T47D (cell line): ENCODE measurements at places on chromosomes 6 and 20.

GRCh38 chr6:125759184-125759902, 9.9 kb downstream of the HEY2 start:
- DNase-seq: no peak

DNA sequence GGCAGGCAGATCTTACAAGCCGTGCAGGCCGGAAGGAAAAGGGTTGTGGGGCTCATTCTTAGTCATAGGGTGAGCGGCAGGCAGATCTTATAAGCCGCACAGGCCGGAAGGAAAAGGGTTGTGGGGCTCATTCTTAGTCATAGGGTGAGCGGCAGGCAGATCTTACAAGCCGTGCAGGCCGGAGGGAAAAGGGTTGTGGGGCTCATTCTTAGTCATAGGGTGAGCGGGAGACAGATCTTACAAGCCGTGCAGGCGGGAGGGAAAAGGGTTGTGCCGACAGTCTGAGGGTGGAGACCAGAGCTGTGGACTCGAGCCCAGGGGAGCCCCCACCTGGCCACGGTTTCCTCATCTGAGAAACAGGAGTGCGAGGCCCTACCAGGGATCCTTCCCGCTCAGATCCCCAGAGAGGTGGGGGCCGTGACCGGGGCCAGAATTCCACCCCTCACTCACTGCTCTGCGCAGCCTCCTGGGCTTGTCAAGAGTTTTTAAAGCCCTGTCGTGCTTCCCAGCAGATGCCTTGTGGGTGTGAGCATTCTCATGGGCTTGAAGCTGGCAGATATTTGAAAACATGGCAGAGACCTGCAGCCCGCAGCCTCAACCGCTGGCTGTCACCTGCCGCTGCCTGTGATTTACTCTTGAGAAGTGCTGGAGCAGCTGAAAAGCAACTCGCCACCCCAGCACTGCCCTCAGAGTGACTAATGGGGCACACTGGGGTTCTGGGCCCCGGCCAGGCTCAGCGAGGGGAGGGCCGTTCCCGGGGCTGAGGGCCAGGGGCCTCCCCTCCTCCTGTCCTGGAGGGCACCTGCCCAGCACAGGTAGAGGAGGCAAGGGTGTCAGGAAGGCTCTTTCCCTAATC, 31.9 kb downstream of the NTSR1 start:
- DNase-seq: no peak

GRCh38 chr6:44489910-44490604, 102.6 kb downstream of the CDC5L start:
- peak; percentile 54 for DNase-seq

- peak; percentile 16 for DNase-seq
These were observed 2.4 kb downstream of the JAG1 start for GRCh38 chr20:10671221-10671918.

DNA sequence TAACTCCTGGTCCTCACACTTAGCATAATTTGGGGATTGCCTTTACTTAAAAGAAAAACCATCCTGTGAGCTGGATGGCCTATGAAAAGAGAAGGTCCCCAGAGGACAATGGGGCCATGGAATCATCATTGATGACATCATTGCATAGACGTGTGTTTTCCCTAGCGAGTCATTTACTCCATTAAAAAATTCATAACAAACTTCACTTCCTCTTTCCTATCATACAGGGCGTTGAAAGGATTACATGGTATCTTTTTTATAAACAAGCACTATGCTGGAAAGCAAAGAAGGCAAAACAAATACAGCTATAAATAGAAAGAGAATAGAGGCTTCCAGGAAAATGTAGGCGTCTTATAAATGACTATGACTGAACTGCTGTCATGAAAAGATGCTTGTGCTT, 11.3 kb upstream of the COL12A1 start:
- no peak for DNase-seq

DNA sequence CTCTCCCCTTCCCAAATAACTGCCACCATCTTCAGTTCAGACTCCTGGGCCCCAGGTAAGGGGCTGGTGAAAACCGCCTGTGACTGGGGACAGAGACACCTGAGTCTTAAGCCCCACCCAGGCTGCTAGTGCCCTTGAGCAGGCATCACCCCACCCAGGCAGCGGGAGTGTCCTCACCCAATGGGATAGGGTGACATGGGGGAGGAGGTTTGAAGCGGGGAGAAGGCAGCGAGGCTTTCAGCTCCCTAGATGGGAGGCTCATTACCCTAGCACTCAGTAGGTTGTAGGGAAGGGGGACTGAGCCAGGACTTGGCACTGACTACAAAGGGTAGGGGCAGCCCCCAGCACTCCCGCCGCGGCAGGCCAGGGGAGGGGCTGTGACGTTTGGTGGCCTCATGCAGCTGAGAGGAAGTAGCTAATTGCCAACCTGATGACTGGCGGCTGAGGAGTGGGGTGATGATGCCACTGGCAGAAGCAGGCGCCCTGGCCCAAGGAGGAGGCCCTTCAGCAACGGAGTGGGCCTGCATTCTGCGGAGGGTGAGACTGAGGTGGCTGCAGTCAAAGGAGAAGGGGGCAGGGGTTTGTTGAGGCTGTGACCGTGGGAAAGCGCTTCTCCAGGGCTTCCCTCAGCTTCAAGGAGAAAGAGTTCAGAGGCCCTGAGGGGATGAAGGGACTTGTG, 126.9 kb downstream of the MRPL14 start:
- DNase-seq: no peak

DNA sequence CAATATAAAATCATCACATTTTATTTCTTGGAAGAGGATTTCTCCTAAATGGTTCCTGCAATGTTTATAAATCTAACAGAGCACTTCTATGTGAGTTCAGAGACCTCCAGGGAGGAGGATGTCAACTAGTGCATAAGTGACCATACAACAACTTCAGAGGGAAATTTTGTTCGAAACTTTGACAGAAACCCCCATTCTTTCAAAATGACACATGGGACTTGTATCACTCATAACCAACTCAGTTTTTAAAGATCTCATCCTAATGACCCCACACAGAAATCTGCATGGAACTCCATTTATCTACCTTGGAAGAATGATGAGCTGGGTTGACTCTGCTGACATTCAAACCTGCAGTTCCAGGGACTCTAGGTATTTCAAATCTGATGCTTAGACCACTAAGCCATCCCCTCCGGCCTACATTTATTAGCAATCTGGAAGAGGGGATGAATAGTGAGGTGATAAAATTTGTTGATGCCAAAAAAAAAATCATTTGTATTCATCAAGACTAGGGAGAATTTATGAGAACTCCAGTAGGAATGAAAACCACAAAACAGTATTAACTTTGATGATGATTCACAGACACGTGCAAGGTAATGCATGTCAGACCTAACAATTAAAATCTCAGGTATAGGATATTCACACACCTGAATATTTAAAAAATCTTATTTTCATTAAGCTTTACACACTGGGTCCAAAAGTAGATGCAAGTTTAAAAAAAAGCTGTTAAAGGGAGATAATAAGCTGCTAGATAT, 153.0 kb downstream of the REV3L start:
- no peak for DNase-seq

GRCh38 chr6:166567107-166567506, 19.4 kb downstream of the RAMACL start:
- DNase-seq: no peak

- DNase-seq: no peak
These were observed 120.0 kb downstream of the UTRN start for GRCh38 chr6:144405163-144405562.

DNA sequence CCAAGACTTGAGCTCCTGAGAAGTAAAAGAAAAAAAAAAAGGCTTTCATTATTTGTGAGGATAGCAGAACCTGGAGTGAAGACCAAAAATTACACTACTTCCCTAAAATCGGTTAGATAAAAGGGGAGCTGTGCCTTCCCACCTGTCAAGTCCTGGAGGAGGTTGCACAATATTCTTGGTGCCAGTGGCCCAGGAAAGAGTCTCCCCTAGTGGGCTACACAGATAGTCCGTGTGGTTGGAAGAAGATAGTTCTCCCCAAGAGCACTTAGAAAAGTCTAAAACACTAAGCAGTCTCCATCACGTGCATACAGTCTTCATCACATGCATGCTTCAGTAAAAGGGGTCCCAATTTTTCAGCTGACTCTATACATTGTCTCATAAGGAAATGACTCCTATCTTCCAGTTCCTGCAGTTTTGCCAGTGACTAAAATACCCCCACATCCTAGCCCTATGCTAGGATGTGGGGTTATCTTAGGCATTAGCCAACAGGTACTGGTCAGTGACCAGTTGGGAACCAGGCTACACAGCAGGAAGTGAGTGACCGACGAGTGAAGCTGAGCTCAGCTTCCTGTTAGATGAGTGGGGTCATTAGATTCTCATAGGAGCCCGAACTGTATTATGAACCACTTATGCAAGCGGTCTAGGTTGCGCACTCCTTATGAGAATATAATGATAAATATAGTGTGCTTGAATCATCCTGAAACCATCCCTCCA, 199.5 kb upstream of the FAM83B start:
- DNase-seq: no peak

GRCh38 chr6:89197141-89197540, 20.0 kb downstream of the GABRR1 start:
- no peak for DNase-seq

- no peak for DNase-seq
These were observed 10.3 kb downstream of the FOXQ1 start for GRCh38 chr6:1322156-1322555.

- DNase-seq: no peak
These were observed 3.2 kb downstream of the CEP162 start for GRCh38 chr6:84224251-84224650.

DNA sequence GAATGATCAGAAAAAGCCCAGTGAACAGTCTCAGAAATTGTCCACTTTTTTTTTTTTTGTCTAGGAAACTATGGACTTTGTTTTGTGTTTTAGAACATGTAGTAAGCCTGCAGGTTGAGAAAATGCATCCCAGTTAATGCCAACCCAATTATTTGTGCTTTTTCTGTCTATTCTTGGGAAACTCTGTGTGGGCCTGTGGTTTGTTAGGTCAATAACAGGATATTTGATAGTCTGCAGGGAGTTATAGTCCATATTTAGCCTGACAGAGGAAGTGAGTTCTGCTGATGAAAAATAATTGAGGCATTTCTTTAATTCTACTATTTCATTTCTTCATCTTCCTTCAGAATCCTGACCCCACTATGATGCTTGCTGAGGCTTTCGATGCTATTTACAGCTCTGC, 154.0 kb upstream of the LAMP5 start:
- DNase-seq: no peak

DNA sequence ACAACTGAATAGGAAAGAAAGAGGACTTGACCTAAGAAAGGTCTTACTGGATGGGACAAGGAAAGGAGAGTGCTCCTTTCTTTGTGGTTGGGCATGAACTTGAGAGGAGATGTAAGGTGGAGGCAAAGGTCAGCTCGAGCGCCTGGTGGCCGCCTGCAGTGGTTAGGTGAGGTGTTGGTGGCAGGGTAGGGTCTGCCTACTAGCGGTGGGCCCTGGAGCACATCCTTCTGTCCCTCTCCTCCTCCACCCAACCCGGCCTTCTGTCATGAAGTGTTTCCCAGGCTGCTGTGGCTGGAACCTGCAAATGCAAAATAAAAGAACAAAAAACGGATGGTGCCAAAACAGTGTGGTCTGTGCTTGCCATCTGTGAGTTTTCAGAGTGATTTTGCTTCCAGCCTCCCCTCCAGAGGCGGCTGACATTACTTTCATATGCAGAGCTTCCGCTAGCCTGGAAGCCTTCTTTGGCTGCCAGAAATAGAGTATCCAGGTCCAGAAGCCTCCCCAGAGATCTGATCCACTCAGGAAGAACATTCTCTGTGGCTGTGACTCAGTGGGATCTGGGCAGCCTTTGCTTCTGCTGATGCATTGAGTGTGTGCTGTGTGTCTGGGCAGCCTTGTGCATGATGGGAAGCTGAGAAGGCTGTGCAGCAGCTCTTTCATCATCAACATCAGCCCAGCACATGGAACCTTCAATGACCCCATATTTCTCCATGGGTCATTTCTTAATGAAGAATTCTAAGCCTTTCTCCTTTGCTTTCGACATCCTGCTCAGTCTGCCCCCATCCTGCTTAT, 79.8 kb upstream of the FAM184A start:
- no peak for DNase-seq

DNA sequence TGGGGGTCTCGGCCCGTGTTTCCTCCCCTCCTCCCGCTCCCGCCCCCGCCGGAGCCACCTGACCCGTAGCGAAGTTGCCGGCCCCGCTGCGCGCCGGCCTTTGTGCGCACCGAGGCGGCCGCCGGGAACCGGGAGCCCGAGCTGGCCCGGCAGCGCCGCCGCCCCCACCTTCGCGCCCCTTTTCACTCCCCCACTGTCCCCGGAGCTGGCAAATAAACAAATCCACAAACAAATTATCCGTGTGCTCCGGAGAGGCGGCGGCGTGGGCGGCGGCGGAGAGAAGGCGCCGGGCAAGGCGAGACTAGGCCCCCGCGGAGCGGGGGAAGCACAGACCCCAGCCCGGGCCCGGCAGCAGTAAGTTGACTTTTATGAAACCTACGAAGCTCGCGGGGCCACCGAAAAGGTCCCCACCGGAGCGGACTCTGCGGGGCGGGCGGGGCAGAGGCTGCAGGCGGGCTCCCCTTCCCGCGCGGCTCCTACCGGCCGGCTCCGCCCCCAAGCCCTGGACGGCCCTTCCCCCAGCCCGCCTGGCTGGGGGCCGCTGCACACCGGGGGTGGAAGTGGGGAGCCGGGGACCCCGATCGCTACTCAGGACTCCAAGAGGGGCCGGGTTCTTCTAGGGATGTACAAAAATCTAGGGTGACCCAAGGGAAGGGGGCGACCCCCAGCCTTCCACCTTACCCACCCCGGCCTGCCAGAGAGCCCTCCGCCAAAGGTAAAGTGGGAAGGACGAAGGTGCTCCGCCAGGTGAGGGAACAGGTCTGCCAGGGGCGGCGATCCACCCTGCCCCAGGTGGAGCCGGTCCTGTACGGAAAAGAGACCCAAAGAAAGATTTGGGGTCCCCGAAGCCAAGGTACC, 40.7 kb downstream of the YTHDF1 start:
- DNase-seq: no peak

DNA sequence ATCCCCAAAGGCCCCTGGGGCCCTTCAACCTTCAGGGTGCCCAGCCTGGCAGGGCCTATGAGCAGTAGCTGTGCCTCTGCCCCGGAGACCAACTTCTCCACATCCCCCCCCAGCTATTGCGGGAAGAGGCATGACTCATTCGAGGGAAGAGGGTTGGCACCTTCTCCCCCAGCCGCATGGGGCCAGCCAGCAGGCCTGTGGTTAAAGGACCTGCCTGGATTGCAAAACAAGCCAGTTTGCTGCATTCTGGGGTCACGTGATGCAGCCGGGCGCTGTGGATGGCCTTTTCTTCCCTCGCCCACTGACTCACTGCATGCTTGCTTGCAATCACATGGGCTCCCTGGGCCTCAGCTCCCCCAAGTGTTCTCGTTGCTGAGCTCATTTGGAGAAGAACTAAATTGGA, 182.5 kb downstream of the MAFB start:
- DNase-seq: no peak
